ENCODE measurements at places on chromosomes 6 and 20. TPM values are rescaled to one million over a fixed set of nuclear protein-coding genes. Genes with fewer than 3 reads are reported as not detected.

Gene HTR1E
- not detected for total RNA-seq

Gene CRIP3
- total RNA-seq: 0.78 TPM

DNA sequence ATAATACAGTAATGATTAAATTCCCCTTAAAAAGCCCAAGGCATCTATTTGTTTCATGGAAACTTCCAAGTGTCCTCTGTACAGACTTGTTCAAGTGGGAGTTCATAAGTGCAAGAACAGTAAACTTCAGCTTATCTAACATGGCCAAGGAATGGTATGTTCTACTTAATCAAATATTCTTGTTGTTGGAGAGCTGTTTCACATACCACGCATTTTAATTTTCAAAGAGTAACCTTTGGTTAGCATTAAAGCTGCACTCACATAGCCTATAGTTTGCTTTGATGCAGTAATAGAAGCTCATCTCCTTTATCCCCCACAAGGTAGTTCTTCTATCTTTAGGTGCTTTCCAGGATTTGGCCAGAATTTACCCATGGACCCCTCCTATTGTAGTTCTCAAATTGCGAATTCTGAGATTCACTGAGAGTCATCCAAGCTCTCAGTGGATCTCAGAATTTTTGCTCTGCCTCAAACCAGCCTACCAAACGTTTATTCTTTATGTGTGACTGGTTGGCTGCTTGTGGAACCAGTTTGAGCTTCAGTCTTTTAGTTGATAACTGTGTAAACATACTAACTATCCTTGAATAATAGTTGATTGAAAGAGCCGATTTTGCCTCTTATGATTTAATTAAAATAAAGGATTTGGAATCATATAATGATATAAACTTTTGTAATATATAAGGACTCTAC lies 668.0 kb upstream of the FLRT3 start:
- no peak for DNase-seq

- no peak for DNase-seq
Measured at GRCh38 chr6:84082689-84083265, 49.2 kb downstream of the MRAP2 start.

DNA sequence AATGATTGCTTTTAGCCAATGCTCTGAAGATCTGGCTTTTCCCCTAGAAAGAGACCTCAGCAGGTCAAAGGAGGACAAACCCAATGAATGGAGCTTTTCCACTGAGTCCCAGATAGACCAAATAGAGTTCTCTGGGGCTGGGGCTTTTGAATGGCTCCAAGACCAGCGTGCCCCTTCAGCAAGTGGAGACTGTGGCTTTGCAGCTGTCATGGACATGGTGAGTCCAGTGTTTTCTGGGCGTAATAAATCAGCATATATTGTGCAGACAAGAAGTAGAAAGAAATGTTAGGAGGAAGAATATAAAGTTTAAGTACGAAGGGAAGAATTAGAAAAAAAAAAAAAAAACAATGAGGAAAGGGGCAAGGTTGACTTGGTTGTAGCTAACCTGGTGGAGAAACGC lies 28.1 kb downstream of the ULBP1 start:
- no peak for DNase-seq

DNA sequence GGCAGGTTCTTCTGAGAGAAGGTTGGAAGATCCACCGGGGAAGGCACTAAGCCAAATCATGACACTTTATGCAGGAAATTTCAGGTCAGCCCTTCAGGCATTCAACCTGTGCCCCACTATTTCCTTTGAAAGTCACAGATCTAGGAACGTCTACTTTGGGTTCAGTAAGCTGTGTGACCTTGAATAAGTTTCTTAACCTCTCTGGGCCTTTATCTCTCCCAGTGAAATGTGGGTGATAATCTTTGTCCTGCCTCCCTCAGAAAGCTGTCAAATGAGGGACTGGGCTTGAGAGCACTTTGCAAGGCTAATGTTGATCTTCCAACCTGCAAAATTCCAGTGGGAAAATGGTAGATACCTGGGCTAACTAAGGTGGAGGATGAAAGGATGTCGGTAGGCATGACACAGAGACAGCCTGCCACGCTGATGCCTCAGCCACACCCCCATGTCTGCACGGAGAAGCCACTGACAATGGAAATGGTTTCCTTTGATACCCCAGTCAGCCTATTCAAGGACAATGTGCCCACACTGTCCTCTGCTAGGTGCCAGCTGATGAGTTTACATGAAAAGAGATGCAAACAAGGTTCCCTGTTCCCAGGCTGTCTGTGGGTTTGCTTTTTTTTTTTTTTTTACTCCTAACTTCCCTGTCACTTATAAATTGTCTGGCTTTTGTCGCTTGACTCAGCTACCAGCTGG lies 9.3 kb downstream of the BNIP5 start:
- DNase-seq: no peak

Gene FAM83C
- total RNA-seq: not detected

GRCh38 chr6:37536491-37537190 lies 36.9 kb upstream of the CCDC167 start:
- DNase-seq: no peak

- peak; percentile 45 for DNase-seq
Measured at GRCh38 chr6:7992002-7992815, 72.0 kb downstream of the BLOC1S5 start.

GRCh38 chr20:33317424-33318095 lies 34.5 kb downstream of the BPIFB1 start:
- no peak for DNase-seq

DNA sequence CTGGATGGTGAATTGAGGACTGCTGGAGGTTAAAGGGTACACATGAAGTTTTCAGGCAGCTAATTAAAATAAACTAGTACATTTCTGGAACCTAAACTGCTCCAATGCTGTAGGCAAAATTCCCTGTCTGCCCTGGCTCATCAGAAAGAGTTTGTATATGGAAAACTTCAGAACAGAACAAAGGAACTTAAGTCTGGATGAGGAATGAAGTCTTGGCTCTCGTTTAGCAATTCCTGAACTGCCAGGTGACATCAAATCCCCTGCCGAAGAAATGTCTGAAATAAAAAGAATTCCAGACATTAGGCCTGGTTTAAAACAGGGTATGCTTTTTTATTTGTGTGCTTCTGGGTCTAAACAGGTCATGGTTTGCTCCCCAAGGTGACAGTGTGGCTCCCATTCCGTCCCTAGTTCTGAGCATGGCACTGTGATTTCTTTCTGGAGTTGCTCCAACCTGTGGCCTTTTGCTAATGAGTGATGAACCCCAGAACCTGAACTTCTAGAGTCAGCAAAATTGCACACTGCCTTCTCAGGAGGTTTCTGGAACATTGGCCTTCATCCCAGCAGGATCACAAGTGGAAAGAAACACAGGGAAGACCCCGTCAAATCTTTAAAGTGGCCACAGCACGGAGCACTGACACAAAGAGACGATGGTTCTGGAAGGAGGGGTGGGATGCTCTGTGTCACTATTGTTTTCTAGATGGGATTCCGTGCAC lies 129.4 kb upstream of the NAA20 start:
- DNase-seq: no peak

DNA sequence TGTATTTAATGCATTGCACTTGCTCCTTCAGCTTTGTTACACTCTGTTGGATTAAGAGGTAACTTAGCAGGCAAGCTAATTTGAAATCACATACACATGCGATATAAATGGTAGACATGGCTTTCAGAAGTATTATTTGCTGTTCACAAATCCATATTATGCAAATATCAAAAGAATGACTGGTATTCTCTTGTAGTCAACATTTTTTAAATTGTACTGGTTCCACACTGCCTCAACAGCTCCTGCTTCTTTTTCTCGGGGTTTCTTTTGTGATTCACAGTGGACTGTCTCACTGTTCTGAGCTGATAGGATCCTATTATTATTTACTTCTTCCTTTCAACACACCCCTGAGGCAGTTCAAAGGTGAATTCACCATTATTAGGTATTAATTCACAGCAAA lies 927.4 kb downstream of the KIF16B start:
- DNase-seq: no peak

- DNase-seq: no peak
Measured at GRCh38 chr20:58544286-58544685, 29.1 kb upstream of the APCDD1L start.

Gene MRAP2
- total RNA-seq: 7.0 TPM

Gene SMAP1
- total RNA-seq: 24.8 TPM

GRCh38 chr20:9374072-9374471 lies 140.3 kb upstream of the LAMP5 start:
- no peak for DNase-seq

GRCh38 chr6:25960734-25961133 lies 1.9 kb upstream of the TRIM38 start:
- no peak for DNase-seq

DNA sequence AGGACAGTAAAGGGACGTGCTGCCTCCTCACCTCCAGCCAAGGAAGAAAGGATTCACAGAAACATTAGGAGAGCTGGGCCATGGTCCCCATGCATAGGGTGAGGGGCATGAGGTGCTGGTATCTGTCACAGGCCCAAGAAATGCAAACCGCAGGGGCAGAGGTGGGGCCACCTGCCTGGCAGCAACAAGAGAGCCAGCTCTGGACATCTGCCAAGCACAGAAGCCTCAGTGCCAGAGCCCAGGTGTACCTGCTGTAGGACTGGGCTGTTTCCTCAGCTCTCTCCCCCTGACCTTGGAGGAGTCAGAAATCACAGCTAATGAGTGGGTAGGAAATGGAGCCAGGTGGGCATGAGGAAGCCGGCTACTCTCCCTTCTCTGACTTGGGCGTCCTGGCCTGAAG lies 45.3 kb downstream of the SLC2A12 start:
- no peak for DNase-seq

Gene GTF2H4
- total RNA-seq: 5.5 TPM

DNA sequence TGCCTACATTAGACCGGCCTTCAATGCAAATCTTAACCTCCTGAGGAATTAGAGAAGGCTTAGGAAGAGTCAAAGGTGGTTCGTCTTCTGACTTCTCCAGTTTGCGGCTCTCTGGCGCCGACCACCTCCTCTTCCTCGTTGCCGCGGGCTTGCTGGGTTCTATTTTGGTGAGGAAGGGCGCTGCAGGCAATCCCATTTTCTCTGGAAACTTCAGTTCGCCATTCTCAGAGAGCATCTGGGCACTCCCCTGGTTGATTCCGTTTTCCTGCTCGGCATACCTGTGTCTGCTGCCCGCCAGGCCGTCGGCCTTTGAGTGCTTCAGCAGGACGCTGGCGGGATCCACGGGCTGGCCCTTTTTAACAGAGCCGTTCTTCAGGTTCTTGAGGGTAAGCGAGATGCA lies 67.9 kb downstream of the GMPR start:
- DNase-seq: no peak

GRCh38 chr6:144944106-144944505 lies 659.0 kb downstream of the UTRN start:
- DNase-seq: no peak

Gene ID4
- not detected for total RNA-seq

DNA sequence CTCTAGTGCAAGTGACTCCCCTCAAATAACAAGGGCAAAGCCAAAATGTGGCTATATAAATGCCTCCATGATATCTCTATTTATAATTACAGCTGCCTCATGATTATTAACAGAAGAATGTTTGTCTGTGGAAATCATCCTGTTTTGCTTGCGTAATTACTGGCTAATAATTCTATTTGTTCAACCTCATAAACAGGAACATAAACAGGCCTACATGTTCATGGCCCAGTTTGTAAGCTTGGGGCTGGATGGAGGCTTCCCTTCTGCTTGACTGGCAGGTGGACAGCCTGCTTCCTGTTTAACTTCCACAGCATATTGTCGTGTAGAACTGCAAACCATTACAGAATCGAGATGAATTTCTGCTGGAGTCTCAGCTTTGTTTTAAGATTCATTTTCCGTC lies 766.0 kb upstream of the MAP3K7 start:
- peak; percentile 11 for DNase-seq

DNA sequence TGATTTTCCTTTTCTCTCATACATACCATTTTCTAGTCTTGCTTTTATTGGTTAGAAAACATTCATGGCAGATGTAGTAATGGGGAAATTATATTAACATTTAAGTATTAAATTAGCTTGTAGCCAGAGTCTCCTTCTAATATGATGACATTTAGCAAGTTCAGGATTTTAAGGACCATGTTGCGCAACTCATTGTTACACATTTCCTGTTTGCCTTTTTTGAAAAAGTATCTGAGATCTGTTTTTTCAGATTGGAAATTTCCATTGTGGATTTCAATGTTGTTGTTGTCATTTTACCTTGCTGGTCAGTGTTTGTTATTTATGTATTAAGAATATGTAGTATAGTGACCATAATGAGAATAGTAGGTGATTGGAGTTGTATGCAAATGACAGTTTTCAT lies 38.7 kb downstream of the CDKAL1 start:
- DNase-seq: peak; percentile 24

GRCh38 chr20:23144856-23145255 lies 58.7 kb upstream of the CD93 start:
- no peak for DNase-seq

Gene GNAS-AS1
- total RNA-seq: not detected

GRCh38 chr6:149723771-149724417 lies 6.0 kb upstream of the LATS1 start:
- DNase-seq: peak; percentile 43

DNA sequence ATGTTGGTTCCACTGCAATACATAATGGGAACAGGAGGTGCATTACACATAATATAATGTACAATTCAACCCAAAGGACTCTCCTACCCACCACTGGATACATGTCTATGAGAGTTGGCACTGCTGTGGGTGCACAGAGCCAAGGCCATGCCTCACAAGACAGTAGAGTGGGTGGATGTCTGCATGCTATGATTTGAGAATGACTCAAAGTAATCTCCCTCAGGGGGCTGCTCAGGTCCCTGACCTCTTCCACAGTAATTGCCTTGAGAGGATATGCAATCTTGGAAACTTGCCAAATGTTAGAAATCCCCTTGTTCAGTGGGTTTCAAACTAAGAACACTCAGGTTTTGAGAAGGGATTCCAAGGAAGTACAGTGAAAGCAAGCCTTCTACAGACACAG lies 79.0 kb downstream of the ANKEF1 start:
- no peak for DNase-seq

All from myocyte (in vitro differentiated cells).